Activated CD8-positive, alpha-beta T cell treated with anti-CD3 and anti-CD28 coated beads, Interleukin-2, amount 10 ng/mL, durations not matched to agents 7 days and 5 days (primary cell): ENCODE measurements at places on chromosomes 4 and X. TPM values are rescaled to one million over a fixed set of nuclear protein-coding genes. Genes with fewer than 3 reads are reported as not detected.

The NAP1L2 gene
- 0.81 TPM for total RNA-seq

The ITGB1BP2 gene
- 5.5 TPM for total RNA-seq

The TRIM60 gene
- not detected for total RNA-seq

The HEPH gene
- not detected for total RNA-seq

The VEGFD gene
- not detected for total RNA-seq

The IL3RA gene
- total RNA-seq = 0.61 TPM

The TNIP3 gene
- total RNA-seq = 0.42 TPM

The VGLL1 gene
- not detected for total RNA-seq

The MAEA gene
- total RNA-seq = 65.1 TPM

The SPATA18 gene
- total RNA-seq = 0.26 TPM

The MRPL1 gene
- total RNA-seq = 45.6 TPM

The TIGD2 gene
- total RNA-seq = 5.6 TPM

The PAGE5 gene
- total RNA-seq = not detected

The SMIM10L2A gene
- 0.58 TPM for total RNA-seq
